ENCODE measurements at places on chromosomes 1 and 21. TPM values are rescaled to one million over a fixed set of nuclear protein-coding genes. Genes with fewer than 3 reads are reported as not detected.

GRCh38 chr1:175081983-175082382 lies 14.3 kb downstream of the TNN start:
- H3K27ac ChIP-seq = no peak overlapping the region
- no peak overlapping the region for H3K4me3 ChIP-seq
- H3K4me1 ChIP-seq = no peaks in the 10 kb centered on the region

DNA sequence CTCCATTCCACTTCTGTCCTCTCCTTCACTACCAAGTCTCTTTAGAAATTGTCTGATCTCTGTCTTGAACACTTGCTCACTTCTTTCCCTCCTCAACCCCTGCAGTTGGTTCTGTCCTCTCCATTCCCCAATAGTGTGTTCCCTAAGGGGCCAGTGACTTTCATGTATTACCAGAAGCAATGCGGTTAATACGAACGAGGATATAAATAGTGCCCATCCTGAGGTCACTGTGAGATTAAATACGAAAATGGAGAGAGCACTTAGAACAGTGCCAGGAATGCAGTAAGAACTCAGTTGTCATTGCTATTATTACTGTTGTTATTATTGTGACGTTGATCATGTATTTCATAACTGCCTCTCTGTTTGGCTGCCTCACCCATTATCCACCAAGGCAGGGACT lies 53.0 kb upstream of the ARTN start:
- no peak overlapping the region for H3K4me3 ChIP-seq
- no peak for DNase-seq
- H3K27me3 ChIP-seq = no peaks in the 10 kb centered on the region
- H3K27ac ChIP-seq = no peak overlapping the region
- H3K36me3 ChIP-seq = no peaks in the 10 kb centered on the region

DNA sequence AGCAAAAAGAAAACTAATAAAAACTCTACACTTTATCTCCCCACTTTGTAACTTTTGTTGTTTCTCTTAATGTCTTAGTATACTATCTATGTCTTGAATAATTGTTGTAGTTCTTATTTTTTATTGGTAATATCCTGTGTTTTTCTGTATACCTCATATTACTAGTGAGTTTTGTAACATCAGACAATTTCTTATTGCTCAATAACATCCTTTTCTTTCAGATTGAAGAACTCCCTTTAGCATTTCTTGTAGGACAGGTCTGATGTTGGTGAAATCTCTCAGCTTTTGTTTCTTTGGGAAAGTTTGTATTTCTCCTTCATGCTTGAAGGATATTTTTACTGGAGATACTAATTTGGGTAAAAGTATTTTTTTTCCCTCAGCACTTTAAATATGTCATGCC lies 79.8 kb upstream of the LRRC8B start:
- H3K4me1 ChIP-seq = peaks cover 9% of the 10 kb centered on the region
- H3K27me3 ChIP-seq = no peaks in the 10 kb centered on the region
- DNase-seq = no peak
- H3K27ac ChIP-seq = peak overlapping the region; percentile 61
- no peak overlapping the region for H3K4me3 ChIP-seq

- H3K4me3 ChIP-seq = no peak overlapping the region
- H3K36me3 ChIP-seq = no peaks in the 10 kb centered on the region
- no peaks in the 10 kb centered on the region for H3K4me1 ChIP-seq
- no peak overlapping the region for H3K27ac ChIP-seq
- no peak for DNase-seq
- H3K27me3 ChIP-seq = no peaks in the 10 kb centered on the region
Measured at GRCh38 chr1:55304229-55304740, 89.1 kb upstream of the USP24 start.

GRCh38 chr1:245166471-245166885 lies 11.7 kb downstream of the KIF26B start:
- H3K27ac ChIP-seq = no peak overlapping the region
- no peaks in the 10 kb centered on the region for H3K36me3 ChIP-seq
- H3K4me1 ChIP-seq = peaks cover 4% of the 10 kb centered on the region
- DNase-seq = peak; percentile 15
- no peak overlapping the region for H3K4me3 ChIP-seq
- H3K27me3 ChIP-seq = no peaks in the 10 kb centered on the region

DNA sequence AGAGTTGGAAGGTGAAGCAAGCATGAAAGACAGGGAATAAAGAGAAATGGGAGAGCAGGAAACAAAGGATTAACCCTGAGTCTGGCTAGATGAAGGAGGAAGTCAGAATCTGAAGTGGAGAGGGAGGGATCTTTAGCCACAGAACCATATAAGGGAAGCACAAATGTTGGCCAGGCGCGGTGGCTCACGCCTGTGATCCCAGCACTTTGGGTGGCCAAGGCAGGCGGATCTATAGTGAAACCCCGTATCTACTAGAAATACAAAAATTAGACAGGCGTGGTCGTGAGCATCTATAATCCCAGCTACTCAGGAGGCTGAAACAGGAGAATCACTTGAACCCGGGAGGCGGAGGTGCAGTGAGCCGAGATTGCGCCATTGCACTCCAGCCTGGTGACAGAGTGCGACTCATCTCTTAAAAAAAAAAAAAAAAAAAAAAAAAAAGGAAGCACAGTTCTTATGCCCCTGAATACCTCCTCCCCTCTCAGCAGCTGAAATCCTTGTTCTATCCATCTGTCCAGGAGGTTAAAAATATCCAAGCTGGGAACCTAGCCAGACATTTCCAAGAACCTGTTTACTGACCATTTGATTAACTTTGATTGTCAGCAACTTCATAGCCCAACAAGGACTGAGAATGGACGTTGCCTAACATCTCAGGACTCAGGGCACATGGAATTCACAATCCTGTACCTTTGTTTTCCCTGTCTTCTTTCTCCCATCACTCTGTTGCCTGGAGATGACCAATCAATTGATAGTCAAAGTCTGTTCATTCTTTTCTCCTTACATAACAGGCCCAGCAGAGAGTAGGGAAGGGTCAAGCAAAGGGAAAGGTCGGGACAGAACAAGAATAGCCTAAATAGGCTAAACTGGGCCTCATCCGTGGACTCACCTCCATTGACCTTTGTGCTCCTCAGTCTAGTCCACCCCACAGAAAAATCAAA lies 10.6 kb downstream of the TXNIP start:
- no peak overlapping the region for H3K4me3 ChIP-seq
- peak overlapping the region; percentile 72 for H3K27ac ChIP-seq
- H3K36me3 ChIP-seq = no peaks in the 10 kb centered on the region
- peaks cover 86% of the 10 kb centered on the region for H3K4me1 ChIP-seq
- H3K27me3 ChIP-seq = no peaks in the 10 kb centered on the region
- DNase-seq = peak; percentile 41

DNA sequence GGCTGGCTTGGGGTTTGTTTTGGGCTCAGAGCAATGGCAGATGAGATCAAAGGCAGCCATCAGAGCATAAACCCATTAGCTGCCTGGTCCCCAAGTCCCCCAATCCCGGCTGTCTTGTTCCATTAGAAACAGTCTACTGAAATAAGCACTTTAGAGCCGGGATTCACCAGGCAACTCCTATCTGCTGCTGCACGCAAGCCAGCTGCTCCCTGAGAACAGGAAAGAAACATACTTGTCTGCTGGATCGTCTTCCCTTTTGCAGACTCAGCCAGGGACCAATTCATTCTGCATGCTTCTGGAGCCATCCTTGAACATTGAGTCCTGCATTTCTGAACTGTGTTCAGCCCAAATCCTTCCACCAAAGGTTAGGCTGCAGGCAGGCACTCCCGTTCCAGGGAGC lies 21.8 kb downstream of the RXRG start:
- peaks cover 4% of the 10 kb centered on the region for H3K4me1 ChIP-seq
- no peaks in the 10 kb centered on the region for H3K36me3 ChIP-seq
- H3K27ac ChIP-seq = no peak overlapping the region
- no peak overlapping the region for H3K4me3 ChIP-seq
- no peaks in the 10 kb centered on the region for H3K27me3 ChIP-seq

- H3K4me1 ChIP-seq = no peaks in the 10 kb centered on the region
- DNase-seq = no peak
- no peaks in the 10 kb centered on the region for H3K36me3 ChIP-seq
- H3K27me3 ChIP-seq = no peaks in the 10 kb centered on the region
- H3K27ac ChIP-seq = no peak overlapping the region
Measured at GRCh38 chr1:22884806-22885530, 87.7 kb downstream of the LACTBL1 start.

DNA sequence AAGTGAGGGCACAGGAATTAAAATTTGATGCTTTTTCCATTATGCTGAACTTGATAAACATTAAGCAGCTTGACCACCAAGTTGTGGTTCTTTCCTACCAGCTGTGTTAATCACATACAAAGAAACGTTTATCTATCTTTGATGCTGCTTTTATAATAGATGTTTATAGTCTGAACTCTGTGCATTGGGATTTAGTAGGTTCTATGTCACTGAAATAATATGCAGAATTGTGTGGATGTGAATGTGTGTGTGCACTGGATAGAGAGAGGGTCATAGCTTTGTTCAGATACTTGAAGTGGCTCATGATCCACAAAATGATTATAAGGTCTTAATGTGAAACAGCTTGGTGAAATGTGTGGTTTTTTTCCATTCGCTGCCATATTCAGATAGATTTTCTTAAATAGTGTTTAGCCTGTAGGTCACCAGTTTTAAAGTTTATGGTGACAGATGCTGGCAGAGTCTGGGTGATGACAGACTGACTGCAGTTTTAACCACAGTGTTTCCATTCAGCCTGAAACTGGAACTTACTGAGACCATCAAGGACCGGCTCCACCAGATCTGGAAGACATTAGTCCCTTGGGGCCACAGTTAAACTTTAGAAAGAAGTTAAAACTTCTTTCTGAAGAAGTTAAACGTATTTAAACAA lies 10.2 kb downstream of the DDI2 start:
- H3K4me3 ChIP-seq = no peak overlapping the region
- H3K36me3 ChIP-seq = peaks cover 35% of the 10 kb centered on the region
- H3K4me1 ChIP-seq = peaks cover 3% of the 10 kb centered on the region
- no peaks in the 10 kb centered on the region for H3K27me3 ChIP-seq

The SLC45A1 gene
- total RNA-seq = 3.0 TPM

The TESK2 gene
- total RNA-seq = 5.6 TPM

The WDR64 gene
- total RNA-seq = not detected

The CYP4B1 gene
- 58.3 TPM for total RNA-seq

Measured in thyroid gland (tissue), 4 donors.